HCT116 (cell line): ENCODE measurements at places on chromosomes 1 and 21. TPM values are rescaled to one million over a fixed set of nuclear protein-coding genes. Genes with fewer than 3 reads are reported as not detected.
A peak's percentile ranks its signal among the peaks of the same experiment; 100 is the strongest.

The FCRL1 gene
- not detected for total RNA-seq

The ASCL5 gene
- 0.15 TPM for total RNA-seq

The C1orf210 gene
- 7.6 TPM for total RNA-seq

GRCh38 chr1:148363439-148363810 lies 119.7 kb downstream of the PPIAL4G start:
- no peak for DNase-seq

GRCh38 chr1:193919827-193920226 lies 733.4 kb upstream of the B3GALT2 start:
- DNase-seq, result no peak

DNA sequence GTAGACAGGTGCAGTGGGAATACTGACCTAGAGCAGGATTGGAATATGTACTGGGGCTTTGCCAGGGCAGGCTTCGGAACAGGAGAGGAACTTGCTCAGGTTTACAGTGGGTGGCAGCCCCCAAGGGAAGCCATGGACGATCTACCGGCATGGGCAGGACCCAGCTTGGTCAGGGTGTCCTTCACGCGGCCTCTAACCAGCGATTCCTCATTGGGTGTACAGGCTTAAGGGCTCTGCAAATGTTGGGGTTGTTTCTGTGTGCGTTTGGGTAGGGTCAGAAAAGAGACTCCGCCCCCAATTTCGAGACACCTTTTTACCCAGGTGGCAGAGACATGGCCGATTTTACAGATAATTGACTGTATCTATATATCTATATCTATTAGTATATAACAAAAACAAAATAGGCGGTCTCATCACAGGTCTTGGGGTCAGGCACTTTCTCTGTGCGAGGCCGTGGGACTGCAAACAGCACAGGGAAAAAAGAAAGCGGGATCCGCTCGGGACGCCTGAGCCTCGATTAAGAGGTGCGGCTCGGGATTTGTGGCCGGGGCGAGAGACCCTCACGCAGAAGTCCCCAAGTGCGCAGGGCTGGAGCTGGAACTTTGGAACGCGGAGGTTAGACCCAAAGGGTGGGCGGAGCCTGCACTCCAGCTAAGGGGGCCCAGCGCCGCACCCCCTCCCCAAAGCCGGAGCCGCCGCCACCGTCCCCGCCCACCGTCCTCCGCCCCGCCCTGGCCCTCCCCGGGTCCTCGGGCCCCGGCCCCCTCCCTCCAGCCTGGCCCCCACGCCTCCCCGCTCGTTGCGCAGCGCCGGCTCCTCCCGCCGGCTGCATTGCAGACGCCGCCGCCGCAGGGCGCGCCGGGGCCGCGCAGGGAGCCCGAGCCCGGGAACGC lies 67.5 kb upstream of the VAMP3 start:
- no peak for DNase-seq

DNA sequence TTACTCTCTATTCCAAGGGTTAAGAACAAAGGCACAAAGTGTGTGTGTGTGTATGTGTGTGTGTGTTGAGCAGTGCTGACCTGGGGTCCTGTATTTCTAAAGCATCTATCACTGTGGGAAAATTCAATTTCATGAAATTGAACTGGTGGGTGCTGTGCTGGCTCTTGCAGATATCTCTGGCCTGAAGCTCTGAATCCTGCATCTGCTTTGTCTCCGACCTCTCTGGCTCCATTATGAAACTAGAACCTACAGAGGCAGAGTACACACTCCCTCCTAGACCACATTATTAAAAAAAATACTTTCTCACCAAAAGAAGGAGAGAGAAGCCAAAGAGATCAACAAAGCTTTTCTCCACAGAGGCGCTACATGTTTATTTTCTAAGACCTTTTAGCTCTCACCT lies 88.4 kb upstream of the PDE4B start:
- no peak for DNase-seq

- no peak for DNase-seq
Observed at GRCh38 chr1:208527156-208527555, 283.0 kb upstream of the PLXNA2 start.

DNA sequence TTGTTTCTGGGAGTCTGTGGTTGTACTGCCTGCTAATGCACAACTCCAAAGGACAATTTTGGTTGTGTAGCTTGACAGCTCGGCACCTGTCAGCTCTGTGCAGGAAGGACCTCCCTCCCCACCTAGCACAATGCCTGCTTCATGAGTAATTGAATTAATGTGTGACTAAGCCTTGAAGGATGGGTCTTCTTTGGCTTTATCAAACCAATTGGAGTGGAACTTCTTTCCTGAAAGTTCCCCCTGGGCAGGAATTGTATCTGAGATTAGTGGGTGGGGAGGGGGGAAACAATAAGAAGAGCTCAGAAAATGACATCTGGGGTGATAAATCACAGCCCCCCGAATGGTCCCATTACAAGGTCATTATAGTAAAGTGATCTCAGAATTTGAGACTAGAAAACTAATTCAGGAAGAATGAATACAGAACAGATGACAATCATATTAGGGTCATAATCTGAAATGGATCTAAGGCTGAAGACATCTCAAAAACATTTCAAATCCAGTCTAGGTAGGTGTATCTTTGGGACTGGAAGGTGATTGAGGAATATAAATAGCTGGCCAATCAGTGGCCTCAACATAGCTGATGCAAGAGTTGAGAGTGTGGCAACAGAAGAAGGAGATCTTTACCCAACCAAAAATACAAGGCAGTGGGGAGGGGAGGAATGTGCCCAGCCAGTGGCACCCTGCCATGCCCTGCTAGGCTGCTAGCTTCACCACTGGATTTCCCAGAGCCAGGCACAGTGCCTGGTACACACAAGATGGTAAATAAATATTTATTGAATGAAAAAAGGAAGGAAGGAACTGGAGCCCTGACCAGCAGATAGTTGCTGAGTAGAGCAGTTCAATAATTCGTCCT lies 10.1 kb upstream of the SESN2 start:
- DNase-seq, result peak; percentile 85

DNA sequence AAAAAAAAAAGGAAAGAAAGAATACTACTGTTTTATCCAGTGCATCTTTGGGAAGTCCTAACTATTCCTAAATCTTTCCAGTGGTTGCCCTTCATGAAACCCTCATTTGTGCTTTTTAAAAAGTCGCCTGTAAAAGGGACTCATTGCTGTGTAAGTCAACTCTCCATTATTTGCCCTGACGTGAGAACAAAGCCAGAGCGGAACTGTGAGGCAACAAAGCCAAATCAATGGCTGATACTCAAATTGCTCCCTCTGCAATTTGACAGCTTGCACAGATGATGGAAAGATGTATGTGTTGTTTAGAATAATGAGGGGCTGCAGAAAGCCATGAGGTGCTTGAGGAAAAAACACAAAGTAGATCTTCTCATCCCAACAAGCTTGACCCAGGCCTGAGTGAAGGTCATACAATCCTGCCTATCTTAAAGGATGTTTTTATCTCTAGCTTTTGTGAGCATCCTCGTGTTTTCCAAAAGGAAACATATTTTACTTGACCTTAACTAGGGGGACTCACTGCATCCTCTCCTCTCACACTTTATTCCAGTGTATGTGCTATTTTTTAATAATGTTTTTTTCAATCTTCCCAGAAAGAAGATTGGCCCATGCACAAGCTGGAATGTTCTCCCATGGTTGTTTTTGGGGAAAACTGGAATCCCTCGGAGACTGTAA lies 33.4 kb downstream of the SMYD2 start:
- DNase-seq, result no peak

- DNase-seq, result no peak
Observed at GRCh38 chr1:115077286-115077983, 11.9 kb downstream of the TSPAN2 start.
